ENCODE measurements at places on chromosomes 13 and 19.

DNA sequence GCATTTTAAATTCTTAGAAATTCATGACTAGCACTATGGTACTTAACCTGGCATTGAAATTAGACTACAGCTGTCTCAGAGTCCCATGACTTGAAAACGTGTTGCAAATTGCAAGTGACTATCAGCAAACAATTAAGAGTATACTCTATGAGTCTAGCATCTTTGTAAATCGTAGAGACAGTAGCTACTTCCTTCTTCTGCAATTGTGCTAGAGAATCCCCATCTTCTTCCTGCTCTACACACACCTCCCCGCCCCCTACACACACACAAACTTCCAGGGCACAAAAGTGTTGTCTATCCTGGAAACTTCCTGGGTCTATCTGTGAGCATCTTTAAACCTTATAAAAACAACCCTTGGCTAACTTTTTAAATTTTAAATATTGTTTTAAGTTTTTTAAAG, 35.2 kb upstream of the MIR17HG start:
- DNase-seq = no peak

DNA sequence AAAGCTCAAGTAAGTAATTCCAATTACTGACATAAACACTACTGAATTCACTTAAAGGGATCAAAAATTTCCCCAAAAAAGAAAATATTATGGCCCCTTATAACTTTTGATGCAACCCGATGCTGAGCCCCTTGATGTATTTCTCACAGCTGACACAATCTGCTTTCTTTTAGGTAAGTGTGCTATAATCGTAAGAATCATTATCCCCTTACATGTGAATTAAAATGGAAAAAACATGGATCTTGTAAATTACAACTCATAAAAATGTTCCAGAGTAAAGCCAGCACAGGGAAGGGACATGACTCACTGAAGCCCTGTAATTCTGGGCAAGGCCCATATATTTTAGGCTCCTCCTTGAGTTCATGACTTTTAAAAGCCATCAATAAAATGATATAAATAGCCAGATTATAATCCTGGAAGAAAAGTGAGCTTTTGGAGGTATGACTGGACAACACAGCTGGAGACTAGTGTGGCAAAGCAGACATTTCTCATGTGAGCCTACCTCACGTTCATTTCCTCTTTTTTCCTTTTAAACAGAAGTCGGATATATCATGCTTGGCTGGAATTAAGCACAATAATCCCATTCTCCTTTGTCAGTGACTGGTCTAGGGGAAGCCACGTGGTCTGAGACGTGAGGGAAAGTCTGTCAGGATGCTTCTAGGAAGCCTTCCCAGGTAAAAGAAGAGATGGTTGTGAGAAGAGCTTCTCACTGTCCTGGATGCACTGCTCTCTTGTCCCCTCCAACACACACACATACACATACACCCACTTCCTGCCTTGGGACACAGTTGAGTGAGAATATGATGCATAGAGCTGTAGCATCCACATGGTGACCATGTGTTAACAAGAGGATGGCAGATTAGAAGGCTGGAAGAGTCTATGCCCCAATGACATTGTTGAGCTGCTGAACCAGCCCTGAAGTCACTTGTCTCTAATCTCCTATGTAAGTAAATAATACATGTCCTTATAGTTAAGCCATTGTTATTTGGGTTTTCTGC, 165.4 kb downstream of the RGCC start:
- DNase-seq = no peak

DNA sequence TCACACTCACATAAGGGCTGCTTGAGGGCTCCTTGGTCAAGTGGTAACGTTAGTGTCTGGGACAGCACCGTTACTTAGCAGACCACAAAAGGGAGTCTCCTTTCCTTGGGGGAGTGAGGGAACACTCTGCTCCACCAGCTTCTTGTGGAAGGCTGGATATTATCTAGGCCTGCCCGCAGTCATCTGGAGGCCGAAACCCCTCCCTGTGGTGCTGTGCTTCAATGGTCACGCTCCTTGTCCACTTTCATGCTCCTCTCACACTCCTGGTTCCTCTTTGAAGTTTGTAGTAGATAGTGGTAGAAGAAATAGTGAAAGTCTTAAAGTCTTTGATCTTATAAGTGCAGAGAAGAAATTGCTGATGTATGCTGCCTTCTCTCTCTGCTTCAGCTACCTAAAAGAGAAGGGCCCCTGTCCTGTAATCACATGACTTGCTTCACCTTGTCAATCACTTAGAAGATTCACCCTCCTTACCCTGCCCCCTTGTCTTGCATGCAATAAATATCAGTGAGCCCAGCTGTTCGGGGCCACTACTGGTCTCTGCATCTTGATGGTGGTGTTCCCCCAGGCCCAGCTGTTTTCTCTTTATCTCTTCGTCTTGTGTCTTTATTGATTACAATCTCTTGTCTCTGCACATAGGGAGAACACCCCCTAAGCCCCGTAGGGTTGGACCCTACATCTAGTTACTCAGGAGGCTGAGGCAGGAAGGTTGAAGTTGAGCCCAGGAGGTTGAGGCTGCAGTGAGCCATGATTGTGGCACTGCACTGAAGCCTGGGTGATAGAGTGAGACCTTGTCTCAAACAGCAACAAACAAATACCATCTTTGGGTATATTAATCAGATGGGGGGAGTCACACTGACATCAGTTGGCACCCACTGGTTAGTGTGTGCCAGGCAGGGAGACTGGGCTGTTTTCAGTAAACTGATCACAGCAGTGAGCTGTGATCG, 11.6 kb upstream of the MZF1 start:
- no peak for DNase-seq

DNA sequence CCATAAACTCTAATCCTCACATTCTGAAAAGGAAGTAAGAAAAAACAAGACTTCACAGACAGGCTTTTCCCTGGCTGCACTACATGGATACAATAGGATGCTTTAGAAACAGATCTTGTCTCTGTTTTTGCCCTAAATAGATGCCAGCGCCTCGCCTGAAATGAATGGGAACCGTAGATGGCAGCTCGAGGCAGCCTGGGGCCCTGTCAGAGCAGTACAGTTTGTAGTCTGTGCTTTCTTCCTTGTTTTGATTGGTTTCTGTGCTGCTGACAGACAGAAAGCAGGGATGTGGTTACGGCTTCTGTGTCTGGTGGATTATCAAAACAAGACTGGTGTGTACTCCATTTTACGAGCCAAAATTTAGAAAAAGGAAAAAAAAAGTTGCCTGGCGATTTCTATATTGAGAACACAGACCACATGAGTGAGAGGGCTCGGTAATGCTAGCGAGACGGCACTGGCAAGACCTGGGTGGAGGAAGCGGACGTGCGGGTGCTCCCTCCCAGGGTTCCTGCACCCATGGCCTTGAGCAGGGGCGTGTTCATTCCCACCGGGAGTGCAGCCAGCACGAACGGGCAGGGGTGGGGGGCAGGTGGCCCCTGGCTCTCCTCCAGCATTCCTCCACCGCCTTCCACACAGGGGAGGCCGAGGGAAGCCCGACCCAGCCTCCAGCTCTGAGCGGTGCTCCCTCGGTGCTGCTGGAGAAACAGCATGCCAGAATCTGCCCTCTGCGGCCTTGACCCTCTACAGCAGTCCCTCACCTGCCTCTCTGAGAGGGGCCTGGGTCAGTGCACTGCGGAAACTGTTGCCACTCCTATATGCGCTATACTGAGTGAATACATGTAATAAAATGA, 37.6 kb upstream of the C1QTNF9 start:
- DNase-seq = no peak

DNA sequence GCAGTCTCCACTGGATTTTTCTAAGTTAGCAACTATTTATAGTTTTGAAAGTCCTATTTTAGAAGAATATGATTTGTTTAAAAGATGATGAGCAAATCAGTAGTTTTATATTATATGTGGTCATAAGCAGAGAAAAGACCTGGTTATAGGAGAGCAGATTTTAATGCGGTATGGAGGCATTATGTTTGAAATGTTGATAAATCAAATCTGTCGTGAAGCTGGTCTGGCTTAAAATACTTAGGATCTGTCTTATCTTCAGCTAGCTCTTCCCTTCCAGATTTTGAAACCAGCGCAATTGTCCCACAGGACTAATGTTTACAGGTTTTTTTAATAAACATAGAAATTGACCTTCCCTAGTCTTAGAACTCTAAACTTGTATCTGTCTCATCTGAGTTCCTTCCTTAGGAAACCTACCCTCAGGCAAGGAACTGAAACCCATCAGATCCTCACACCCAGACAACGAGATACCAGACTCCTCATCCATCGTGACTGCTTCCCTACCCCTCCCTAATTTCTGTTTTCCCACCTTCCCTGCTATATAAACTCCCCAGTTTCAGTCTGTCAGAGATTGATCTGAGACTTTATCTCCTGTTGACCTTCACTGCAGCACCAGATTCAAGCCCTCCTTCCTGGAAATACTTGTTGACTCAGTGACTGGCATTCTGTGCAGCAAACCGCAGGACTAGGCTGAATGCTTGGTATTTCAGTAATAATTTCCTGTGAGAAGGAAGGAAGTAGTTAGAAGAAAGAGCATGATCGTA, 37.8 kb upstream of the CXCL17 start:
- DNase-seq = no peak

- no peak for DNase-seq
Observed at GRCh38 chr19:11848200-11848593, 329 bp upstream of the ZNF439 start.

GRCh38 chr19:1609103-1609396, 3.8 kb upstream of the UQCR11 start:
- no peak for DNase-seq

DNA sequence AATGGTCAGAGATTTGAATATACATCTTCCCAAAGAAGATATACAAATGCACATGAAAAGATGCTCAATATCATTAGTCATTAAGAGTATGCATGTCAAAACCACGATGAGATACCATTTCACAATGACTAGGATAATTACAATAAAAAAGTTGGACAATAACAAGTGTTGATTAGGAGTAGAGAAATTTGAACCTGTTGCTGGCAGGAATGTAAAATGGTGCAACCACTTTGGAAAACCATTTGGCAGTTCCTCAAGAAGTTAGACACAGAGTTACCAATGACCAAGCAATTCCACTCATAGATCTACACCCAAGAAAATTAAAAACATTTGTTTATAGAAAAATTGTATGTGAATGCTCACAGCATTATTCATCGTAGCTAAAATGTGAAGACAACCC, 33.2 kb upstream of the STARD13 start:
- no peak for DNase-seq

DNA sequence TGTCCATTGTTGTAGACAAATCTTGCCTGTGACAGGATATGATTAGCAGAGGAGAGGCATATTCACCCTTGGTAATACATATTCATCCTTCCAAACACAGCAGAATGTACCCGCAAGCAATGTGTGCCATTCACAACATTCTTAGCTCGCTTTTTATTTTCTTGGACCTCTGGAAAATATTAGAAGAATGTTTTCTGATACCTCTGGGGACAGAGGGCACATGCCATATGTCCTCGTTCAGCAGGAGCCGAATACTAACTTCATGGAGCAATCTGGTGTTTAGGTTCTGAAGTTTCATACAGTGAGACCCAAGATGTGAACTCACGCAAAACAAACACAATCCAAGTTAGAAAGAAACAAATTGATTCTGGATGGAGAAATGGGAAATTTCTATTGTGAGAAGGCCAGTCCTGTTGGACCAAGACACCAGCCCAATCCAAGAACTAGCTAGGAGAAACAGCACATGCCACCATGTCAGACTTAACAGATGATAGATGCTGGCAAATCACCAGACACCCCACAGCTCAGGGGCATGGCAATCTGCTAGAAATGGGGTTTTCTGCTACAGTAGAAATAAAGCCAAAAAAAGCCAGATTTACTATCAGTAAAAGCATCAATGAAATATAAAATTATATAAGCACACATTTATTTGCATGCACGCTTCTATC, 297.4 kb downstream of the DCLK1 start:
- DNase-seq = no peak

- no peak for DNase-seq
Observed at GRCh38 chr19:1526979-1527649, 3.2 kb downstream of the PLK5 start.

DNA sequence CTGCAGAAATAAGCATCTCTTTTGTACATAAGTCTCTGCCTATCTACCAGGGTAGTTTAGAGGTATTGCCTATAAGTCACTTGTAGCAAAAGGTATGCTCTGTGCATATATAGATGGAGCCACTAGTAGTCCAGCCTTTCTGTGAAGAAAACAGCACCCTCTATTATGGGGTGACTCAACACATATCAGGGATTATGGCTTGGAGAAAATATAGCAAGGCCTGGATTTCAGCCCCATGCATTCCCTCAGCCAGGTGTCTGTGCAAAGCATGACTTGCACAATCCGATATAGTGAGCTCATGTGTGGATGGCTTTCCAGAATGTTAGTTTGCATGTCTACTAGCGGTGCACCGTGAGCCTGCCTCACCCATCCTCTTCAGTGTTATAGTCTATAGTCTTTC, 13.4 kb upstream of the NALCN start:
- DNase-seq = no peak

DNA sequence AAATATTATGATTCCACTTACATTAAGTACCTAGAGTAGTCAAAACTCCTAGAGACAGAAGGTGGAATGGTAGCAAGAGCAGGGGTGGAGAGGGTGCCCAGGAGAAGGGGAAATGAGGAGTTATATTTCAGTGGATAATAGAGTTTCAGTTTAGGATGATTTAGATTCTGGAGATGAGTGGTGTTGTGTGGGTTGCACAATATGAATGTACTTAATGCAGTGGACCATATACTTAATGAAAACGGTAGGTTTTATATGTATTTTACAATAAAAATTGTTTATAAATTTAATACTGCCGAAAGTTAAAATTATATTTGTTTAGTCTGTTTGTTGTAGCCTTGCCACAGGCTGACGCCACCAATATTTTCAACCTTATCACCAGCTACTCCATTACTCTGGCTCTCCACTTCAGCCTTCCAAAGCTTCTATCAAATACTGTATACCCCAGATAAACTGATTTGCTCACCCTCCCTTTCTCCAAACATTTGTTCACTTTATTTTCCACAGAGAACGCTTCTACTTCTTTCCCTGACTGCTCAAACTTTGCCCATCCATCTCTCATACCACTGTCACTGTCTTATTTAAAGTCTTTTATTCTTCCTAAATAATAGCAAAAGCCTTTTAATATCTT, 1.4 kb upstream of the RBM26 start:
- DNase-seq = no peak

- DNase-seq = no peak
Observed at GRCh38 chr13:50731400-50731799, 112.1 kb downstream of the DLEU7 start.

DNA sequence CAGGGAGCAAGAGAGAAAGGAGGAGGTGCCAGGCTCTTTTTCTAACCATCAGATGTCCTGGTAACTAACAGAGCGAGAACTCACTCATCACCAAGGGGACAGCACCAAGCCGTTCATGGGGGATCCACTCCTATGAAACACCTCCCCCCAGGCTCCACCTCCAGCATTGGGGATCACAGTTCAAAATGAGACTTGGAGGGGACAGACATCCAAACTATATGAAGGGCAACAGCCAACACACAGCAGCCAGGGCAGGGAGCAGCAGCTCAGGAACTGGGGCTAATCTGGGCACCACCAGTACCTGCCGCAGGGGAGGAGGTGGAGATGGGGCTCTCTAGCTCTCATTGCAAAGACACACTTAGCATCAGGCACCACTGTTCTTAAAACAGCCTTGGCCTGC, 34.3 kb upstream of the VSTM2B start:
- DNase-seq = no peak

All from NCI-H1417 treated with DMSO at 0.1 percent for 48 hours (cell line).